Right ventricle myocardium inferior (tissue), 1 donor: ENCODE measurements at places on chromosomes 5 and 9. TPM values are rescaled to one million over a fixed set of nuclear protein-coding genes. Genes with fewer than 3 reads are reported as not detected.

DNA sequence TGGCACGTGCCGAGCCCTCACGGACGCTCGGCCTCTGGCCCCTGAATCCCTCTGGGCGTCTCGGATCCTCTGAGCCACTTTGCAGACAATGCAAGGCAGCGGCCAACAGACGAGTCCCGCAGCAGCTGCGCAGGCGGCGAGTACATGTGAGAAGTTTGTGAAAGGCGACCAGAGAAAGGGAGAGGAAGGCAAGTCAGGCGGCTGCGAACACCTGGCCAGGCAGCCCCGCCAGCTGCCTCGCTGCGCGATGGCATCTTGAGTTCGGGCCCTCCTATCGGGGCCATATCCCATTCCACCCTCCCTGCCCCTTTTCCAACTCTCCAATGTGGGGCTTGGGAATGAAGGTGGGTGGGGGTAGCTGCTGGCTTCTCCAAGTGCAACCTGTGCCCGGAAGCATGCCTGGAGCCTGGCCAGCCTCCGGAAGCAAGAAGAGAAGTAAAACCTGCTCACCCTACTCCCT is 4.5 kb upstream of the POU4F3 start:
- no peak for DNase-seq

- DNase-seq: no peak
Measured at GRCh38 chr9:99660191-99660636, 161.5 kb upstream of the NR4A3 start.

GRCh38 chr5:139808481-139809330 is 13.1 kb downstream of the PSD2 start:
- no peak for DNase-seq

- DNase-seq: peak; percentile 89
Measured at GRCh38 chr5:1500411-1501091, 23.2 kb downstream of the LPCAT1 start.

GRCh38 chr5:68242743-68243142 is 27.2 kb downstream of the PIK3R1 start:
- no peak for DNase-seq

The GLRA1 gene
- total RNA-seq: not detected

DNA sequence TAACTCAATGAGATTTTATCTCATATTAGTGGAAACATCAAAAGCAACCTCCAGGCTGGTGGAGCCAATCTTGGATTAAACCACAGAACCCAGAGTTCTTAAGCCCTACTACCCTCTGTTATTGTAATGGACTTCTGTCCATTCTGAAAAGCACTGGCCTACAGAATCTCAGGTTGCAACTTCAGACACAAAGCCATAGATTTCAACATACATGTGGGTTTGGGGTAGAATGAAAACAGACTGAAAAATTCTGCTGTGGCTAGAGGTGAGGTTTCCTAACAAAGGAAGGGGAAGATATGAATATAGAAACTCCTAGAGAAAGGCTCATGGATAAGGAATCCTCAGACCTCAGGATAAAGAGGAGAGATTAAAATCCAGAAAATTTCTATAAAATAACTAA is 569.8 kb upstream of the RIOK2 start:
- DNase-seq: no peak

DNA sequence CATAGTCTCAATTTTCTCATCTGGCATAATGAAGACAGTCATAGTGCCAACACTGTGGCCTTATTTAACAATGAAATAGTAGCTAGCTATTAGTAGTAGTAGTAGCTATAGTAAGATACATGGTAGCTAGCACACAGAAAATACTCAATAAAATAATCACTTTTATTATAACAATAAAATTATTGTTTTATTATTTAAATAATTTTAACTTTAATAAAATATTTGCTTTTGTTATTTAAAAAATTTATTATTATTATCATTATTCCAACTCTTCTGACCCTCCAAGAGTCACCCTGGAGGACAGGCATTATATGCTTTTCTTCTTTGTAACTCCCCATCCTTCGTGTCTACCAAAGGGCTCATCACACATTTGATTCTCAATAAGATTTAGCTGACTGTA is 252.1 kb downstream of the TRIM32 start:
- DNase-seq: no peak
